HAP-1 (cell line): ENCODE measurements at places on chromosomes 12 and 14.
A peak's percentile ranks its signal among the peaks of the same experiment; 100 is the strongest.

DNA sequence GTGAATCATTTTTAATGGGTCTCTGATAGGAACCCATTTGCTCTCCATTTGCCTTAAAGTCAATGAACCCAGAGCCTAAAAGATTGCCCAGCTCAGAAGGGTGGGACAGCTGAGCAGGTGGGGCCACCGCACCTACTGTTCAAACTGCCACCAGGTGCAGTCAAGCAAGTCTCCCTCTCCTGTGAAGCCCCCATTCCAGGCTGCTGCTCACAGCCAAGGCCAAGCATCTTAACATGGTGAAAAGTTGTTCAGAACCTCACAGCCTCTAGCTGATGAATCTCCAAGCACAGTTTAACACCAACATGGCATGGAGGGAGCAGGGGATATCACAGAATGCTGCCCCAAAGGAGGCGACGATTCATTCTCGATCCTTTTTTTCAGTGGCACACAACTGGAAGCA is 29.5 kb downstream of the ANO2 start:
- DNase-seq, result no peak

- DNase-seq, result no peak
Measured at GRCh38 chr12:96995861-96996260, 88.8 kb downstream of the NEDD1 start.

DNA sequence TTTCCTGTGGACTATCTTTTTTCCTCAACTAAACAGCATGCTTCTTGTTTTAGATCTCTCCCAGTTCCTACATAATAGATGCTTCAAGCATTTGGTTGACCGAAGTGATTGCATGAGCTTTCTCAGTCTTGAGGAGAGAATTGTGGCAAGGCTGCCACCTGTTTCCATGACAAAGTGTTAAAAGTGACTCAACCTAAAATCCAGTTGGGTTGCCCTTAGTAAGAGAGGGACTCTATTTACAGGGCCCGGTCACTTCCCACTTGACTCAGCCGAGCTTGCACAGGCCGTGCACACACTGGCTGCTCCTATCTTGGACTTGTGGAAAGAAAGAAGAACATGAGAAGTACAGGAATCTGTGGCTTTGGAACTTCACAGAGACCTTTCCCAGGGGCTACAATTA is 2.1 kb upstream of the B4GALNT3 start:
- DNase-seq, result no peak

DNA sequence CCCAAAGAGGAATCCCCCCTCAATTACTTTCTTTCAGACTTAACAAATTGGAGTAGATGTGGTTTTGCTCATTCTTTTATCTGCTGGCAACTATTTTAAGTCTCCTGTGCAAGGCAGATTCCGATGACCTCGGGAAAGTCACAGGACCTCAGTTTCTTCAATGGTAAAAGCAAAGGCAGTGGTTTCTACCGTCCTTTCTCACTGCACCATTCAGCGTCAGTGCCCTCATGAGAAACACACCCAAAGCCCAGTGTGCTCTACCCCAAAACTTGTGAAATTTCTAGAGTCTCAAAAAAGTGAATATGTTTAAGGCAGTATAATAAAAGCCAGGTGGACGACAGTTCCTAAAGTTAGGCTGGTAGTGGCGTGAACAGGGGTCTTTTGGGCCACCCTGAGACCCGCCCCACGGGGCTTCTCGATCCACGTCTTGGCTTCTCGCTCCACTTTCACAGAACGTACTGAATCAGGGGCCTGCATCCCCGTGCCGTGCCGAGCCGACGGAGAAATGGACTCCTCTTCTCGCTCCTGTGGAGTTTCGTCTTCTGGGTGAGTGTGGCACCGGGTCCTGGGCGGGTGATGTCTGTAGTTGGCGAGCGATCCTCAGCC is 1.3 kb upstream of the ARHGAP5 start:
- peak; percentile 61 for DNase-seq

DNA sequence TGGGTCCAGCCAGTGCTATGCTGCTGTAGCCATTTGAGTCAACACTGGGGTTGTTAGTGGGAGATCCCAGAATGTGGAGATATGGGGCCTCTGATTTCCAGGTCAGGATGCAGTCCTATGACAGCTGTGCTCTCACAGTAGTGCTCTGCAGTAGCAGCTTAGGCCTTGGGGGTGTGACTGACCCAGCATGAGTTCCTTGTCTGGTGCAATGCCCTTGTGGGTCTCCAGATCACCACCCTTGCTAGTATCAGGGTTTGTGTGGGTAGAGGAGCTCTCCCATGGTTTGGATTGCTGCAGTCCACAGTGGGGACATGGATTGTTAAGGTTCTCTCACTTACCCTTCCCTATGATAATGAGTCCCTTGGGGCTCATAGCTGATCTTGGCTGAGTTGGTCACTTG is 113.7 kb downstream of the RAD51B start:
- DNase-seq, result no peak

DNA sequence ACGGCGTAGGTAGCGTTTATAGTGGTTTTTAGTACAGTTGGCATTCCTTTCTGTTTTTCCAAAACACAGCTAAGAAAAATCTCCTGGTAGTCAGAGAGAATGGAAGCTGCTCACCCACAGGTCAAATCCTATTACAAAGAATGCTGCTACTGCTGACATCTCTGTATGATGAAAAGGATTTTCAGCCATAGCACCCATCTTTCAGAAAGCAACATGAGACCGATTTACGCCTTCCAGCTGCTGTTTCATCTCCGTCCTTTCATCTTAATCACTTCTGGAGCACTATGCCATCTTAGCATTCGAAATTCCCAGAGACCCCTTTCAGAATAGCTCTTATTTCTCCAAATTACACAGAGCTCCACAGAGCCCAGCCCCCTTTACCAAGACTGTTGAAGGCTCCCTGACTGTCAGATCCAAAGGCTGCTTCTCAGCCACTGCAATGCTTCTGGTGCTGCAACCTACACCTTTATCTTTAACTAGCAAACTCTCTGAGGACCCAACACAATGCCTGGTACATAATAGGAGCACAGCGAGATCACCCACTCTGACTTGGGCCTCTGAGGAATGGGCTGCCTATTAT is 211.8 kb downstream of the NEDD1 start:
- no peak for DNase-seq
